Renal cortex interstitium (tissue), 15 donors: ENCODE measurements at places on chromosomes 13 and 19. TPM values are rescaled to one million over a fixed set of nuclear protein-coding genes. Genes with fewer than 3 reads are reported as not detected.

Gene ZNF285
- 10.7 TPM for polyA plus RNA-seq

DNA sequence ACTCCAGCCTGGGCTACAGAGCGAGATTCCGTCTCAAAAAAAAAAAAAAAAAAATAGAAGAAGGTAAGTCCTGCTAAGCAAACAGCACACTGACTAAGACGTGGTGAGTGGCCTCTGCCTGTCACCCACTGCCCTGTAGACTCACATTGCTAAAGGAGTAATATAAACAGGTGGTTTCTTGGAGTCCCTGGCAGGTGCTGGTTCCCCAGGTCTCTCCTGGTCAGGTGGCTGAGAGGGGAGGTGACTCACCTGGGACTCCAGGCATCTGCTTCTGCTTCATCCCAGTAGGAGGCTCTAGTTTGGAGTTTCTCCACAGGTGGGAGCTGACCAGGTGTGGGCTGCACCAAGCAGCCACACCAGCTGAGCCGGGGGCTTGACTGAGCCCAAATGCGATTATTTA, at the start of gene OR10H1:
TSS of gene OR10H1 (minus strand) at position 359 of the 400 bp plus-strand sequence. CDS start 7,627 bp downstream, outside the sequence.
- no peak for DNase-seq

DNA sequence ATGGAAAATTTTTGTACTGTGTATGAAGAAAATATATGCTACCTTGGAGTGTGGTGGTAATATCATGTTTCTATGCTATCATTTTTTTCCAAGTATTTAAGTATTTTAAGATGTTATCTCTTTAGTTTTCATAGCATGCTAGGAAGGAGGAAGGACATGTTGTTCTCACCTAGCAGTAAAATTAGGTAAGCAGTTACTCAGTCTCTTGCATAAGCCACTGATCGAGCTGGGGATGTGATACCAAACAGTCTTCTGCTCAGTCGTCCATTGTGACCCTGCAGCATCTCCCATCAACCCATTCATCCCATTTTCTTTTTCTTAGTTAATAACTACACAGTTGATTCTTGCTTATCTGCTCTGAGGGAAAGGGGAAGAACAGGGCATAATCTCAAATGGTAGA, 130.6 kb downstream of the KLF5 start:
- no peak for DNase-seq

Gene WTIP
- polyA plus RNA-seq = 30.2 TPM

DNA sequence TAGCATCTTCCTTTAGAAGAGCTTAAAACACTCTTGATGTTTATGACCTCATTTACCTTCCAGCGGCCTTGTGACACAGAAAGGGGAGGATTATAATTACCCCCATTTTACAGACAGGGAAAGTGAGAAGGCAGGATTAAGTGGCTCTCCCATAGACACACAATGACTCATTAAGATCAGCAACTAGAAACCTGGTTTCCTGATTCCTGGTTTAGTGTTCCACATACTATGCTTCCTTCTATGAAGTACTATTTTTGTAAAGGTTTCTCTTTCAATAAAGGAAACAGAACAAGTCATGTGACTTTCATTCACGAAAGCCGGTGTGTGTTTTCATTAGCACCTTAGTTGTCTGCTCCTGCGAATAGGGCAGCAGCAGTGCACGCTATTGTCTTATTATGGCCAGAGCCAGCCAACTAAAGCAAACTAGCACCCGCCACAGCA, 8.3 kb downstream of the IRS2 start:
- no peak for DNase-seq

DNA sequence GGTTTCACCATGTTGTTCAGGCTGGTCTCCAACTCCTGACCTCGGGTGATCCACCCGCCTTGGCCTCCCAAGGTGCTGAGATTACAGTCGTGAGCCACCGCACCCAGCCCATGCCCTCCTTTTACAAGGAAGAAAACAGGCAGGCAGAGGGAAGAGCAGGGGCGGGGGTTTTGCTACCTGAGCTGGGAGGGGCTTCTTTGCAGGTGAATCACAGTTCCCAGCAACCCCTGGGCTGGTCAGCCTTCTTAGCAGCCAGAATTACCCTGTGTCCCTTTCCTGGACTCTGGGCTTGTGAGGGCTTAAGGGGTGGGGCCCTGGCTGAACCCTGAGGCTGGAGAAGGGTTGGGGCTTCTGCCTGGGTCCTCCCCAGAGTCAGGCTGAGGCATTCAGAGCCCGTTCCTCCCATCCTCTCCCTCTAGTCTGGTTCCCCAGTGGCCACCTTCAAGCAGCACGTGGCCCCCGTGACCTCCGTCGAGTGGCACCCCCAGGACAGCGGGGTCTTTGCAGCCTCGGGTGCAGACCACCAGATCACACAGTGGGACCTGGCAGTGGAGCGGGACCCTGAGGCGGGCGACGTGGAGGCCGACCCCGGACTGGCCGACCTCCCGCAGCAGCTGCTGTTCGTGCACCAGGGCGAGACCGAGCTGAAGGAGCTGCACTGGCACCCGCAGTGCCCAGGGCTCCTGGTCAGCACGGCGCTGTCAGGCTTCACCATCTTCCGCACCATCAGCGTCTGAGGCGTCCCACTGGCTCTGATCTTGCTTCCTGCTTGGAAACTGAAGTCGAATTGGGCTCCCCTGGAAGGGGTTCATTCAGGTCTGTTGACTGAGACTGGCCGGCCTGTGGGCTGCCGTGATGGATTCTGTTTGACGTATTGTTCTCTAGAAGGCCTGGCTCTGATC, 2.8 kb upstream of the KCNJ14 start:
- DNase-seq = no peak

- DNase-seq = no peak
Observed at GRCh38 chr13:19862481-19863313, 752 bp downstream of the ZMYM5 start.

GRCh38 chr19:1472231-1473084, 6.6 kb downstream of the C19orf25 start:
- no peak for DNase-seq

Gene TDRD3
- 38.9 TPM for polyA plus RNA-seq

Gene COMP
- polyA plus RNA-seq = 0.76 TPM

DNA sequence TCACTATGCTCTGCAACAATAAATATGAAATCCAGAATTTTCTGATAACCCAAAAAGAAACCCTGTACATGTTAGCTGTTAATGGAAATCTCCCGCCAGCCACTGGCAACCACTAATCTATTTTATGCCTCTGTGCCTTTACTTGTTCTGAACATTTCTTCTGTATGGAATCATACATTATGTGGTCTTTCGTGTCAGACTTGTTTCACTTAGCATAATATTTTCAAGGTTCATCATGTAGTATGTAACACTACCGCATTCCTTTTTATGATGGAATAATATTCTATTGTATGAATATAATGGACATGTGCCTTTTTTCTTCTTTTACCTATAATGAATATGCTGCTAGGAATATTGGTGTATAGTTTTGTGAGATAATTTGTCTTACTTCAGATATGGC, 1123.3 kb downstream of the EFNB2 start:
- no peak for DNase-seq

DNA sequence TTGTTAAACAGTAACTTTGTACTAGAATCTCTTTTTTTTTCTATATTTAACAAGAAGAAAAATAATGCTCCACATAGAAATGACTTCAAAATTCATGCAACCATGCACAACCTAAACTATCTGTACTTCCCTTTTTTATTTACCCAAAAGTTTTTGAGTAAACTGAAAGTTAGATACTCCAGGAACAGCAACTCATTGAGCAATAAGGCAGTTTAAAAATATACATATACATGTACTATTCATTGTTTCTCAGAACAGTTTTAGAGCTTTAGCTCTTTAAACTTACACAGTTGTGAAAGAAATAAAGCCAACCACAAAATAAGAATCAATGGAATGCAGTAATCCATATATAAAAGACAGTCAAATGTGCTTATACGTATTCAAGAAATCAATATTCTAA, 39.2 kb downstream of the MTMR6 start:
- no peak for DNase-seq

Gene SIGLEC8
- not detected for polyA plus RNA-seq

GRCh38 chr13:95570016-95570415, 17.5 kb downstream of the CLDN10 start:
- no peak for DNase-seq

Gene CYP2S1
- polyA plus RNA-seq = 0.25 TPM

- no peak for DNase-seq
Observed at GRCh38 chr13:22061806-22062391, 391.0 kb downstream of the FGF9 start.

Gene TSHZ3
- 10.0 TPM for polyA plus RNA-seq

DNA sequence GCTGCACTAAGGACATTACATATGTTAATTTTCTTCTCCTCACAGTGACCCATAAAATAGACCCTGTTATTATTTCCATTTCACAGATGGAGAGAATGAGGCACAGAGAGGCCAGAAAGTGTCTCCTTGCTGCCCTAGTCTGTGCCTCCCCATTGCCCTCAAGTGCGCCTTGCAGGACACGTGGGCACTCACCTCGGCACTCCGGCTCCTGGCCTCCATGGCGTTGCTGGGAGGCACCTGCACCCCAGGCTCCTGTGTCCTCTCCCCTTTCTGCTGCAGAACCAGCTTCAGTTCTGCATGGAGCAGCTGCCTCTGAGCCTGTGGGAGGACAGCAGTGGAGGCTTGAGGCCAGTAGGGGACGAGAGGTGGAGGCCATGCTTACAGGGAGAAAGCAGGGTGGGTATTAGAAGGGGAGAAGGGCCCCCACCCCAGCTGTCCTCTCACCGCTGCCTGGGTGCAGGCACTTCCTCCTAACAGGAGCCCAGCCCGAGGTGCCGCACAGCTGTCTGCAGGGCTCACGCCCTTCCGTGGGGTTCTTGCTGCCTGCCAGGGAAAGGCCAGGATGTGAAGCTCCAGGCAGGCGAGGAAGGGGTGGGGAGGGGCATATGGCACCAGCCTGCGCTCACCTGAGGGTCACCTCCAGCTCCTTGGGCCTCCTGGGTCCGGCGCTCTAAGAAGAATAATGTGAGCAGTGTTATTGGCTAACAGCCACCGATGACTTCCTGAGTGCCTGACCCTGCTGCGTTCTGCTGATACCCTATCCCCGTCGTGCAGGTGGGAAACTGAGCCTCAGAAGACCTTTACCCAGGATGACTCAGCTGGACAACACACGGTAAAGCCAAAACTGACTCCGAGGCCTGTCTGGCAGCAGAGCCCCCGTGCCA, 5.2 kb downstream of the PRX start:
- DNase-seq = no peak

GRCh38 chr19:29532956-29533355, 7.2 kb downstream of the VSTM2B start:
- DNase-seq = no peak

DNA sequence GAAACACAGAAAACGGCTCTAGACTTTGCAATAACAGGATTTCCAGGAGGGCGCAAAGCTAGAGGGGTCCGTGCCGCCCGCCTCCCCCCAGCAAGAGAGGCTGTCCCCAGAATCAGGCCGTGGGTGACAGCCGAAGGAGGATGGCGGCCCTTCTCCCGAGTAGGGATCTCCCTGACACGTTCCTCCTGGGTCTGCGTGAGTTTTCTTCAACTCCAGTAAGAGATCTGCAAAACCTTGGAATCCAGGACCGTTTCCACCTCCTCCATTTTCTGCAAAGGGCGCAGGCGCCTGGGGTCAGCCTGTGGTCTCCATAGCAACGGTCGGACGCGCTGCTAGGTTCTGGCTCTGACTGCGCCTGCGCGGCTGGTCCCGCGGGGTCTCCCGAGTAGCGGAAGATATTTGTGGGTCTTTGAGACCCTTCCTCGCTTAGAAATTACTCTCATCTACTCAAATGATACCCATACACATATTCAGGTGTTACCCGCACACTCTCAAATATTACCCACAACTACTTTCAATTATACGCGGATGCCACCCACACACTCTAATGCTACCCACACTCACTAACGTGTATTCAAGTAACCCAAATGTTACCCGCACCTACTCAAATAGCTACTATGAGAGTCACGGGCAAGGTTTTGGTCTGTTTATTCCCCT, 2.1 kb downstream of the PNMA8C start:
- peak; percentile 84 for DNase-seq

Gene ZNF616
- 23.3 TPM for polyA plus RNA-seq

GRCh38 chr19:52227980-52228379, 38.1 kb downstream of the PPP2R1A start:
- no peak for DNase-seq

Gene ZNF723
- not detected for polyA plus RNA-seq

Gene SLITRK6
- polyA plus RNA-seq = 7.9 TPM

GRCh38 chr13:112561478-112561877, 26.5 kb downstream of the TUBGCP3 start:
- DNase-seq = no peak

Gene DPF1
- 1.6 TPM for polyA plus RNA-seq

Gene CEACAM16
- polyA plus RNA-seq = not detected

Gene SYDE1
- polyA plus RNA-seq = 21.3 TPM

Gene ZNF560
- 0.56 TPM for polyA plus RNA-seq

- no peak for DNase-seq
Observed at GRCh38 chr13:31896427-31896826, 135.1 kb upstream of the FRY start.

GRCh38 chr19:1252221-1252820, 3.9 kb downstream of the MIDN start:
- DNase-seq = no peak

Gene CEACAM7
- not detected for polyA plus RNA-seq

GRCh38 chr13:108560093-108560492, 69.3 kb upstream of the MYO16 start:
- no peak for DNase-seq

Gene ABCA7
- 7.2 TPM for polyA plus RNA-seq

DNA sequence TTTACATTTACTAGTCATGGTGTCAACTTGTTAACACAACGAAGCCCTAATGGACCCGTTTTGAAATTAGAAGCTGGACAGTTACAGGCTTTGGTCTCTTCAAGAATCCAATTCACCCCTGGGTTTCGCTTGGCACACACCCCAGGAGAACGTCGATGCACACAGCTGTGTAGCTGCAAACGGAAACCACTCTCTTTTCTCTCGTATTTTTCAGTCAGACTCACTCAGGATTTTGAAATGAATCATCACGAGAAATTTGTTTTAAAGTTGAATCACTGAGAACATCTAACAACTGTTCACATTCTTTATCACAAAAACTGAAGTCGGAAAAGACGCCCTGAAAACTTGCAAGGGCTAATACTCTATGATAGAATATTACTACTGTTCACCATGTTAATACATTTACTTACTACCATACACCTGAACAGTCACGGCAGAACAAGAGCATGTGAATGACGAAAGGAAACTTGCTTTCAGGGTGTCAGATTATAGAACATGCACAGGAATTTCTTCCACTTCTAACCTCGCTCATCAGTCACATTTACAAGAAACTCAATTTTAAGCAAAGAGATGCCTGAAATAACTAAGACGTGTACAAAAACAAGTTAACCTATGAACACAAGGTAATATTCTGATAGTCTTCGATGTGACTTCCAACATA, 4.7 kb downstream of the PNMA8A start:
- no peak for DNase-seq

DNA sequence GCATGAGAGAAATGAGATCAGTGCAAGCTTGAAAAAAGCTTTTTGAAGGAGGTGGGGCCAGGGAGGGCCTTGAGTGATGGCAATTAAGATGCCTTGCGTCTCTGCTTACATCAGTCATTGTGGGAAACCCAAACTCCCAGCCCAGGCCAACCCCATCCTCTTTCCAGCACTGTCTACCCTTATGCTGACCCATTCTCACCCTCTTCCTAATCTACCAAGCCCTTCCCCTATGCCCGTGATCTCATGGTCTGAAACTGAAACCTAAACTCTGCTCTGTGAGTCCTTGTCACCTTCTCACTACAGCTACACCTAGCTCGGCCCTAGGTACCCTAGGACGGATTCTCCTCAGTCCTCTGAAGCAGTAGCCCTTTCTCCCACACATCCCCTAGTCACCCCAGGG, 36.0 kb upstream of the SERP2 start:
- DNase-seq = no peak
